ENCODE measurements at places on chromosomes 7 and 10.

GRCh38 chr7:3897430-3898372, 596.6 kb downstream of the SDK1 start:
- peak; percentile 37 for DNase-seq

- DNase-seq: no peak
Observed at GRCh38 chr10:5945561-5946418, 31.6 kb downstream of the IL15RA start.

DNA sequence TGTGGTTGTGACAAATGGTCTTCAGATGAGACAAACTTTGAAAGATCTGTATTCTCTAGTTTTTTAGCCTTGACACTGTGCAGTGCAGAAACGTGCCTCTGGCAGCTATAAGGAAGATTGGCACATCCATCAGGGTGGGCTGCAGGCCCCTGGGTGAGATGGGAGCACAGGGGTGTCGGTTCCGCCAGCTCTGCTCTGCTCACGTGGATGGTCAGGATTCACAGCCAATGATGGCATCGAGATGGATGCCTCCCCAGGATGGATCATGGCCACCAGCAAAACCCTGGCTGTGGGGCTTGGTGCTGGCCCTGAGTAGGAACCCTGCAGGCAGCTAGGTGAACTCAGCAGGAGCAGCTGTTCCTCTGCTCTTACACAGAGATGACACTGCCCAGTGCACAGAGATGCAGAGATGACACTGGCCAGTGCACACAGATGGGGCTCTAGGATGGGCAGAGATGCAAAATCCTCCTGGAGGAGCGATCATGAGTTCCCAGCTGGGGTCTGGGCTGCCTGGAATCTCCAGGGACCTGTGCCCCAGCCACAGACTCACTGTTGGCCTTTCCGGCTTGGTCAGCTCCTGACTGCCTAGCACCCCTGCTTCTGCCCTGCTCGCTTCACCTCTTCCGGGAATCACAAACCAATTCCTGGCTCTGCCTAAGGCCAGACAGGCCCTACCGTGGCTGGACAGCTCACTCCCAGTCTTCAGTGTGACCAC, 185.9 kb downstream of the TCERG1L start:
- DNase-seq: no peak

GRCh38 chr10:44316187-44316921, 68.5 kb downstream of the CXCL12 start:
- DNase-seq: no peak

DNA sequence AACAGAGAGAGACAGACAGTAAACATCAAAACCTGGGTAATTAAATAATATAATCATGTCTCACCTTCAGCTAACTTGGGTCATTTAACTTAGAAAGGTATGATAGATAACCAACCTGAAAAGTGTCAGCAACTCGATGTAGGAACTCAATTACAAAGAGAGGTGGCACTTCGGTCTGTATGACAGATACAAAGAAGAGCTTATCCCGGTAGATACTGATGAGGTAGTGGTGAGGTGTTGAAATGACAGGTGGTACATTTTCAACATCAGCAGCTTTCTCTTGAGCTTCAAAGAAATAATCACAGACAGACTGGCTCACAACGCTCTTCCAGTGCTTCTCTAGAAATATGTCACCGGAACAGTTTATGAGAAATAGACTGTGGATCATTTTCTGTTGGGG, 12.6 kb downstream of the AP3M1 start:
- no peak for DNase-seq

DNA sequence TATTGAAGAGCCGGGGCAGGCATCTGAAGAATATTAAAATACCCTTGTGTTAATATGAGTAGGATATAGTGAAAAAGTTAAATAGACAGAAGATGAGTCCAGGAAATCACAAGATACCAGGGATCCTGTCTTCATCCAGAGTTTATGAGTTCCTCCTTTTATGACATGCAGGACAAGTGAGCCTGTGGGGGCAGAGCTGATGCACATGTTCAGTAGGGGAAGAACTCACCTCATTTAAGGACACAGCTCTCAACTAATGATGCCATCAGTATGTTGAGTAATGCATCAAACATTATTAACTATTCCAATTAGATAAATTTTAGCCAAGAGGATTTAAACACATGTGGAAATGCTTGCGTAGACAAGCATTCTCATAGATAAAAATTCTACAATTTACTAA, 435.8 kb upstream of the AKR1E2 start:
- DNase-seq: no peak

GRCh38 chr10:24962995-24963394, 10.6 kb upstream of the PRTFDC1 start:
- DNase-seq: no peak

DNA sequence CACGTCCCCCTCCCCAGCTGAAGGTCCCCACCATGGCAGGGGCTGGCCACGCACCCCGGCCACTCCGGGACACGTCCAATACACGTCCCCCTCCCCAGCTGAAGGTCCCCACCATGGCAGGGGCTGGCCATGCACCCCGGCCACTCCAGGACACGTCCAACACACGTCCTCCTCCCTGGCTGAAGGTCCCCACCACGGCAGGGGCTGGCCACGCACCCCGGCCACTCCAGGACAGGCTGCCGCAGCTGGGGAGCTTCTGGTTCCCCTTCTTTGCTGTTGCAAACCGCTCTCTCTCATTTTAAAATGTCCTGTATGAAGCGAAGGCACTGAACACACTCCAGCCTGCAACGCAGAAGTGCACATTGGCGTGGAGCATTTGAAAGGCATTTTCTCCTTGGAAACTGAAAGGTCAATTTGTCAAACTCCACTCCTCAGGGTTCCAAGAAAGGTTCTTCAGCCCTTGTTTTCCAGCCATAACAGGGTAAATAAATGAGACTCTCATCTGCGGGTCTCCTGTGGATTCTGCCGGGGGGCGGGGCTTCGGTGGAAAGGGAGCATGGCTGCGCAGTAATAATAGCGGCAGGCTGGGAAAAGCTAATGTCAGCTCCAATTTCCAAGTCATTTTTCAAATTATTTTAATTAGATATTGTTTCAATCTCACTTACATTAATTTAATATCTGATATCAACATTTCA, 580.3 kb downstream of the DNAJB6 start:
- no peak for DNase-seq

- no peak for DNase-seq
Observed at GRCh38 chr7:72504061-72504706, 92.0 kb upstream of the CALN1 start.

- DNase-seq: peak; percentile 53
Observed at GRCh38 chr10:88991899-88992320, 1.3 kb downstream of the FAS start.

DNA sequence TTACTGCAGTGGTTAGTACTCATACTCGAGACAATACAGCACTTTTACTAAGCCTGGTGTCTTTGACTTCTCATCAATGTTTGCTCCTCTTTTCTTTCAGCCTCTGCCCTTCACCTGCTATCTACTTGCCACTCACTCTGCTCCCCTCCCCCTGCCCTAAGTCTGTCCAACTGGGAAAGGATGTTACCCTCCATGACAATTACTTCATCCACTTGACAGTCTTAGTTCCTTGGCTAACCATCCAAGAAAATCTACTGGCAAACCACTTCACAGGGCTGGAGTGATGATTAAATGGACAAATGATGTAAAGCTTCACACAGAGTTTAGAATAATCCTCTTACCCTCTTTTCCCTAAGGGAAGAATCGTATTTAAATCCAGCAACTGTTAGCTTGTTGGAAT, 8.2 kb upstream of the DLD start:
- DNase-seq: no peak

GRCh38 chr10:114252883-114253282, 13.8 kb downstream of the VWA2 start:
- no peak for DNase-seq

DNA sequence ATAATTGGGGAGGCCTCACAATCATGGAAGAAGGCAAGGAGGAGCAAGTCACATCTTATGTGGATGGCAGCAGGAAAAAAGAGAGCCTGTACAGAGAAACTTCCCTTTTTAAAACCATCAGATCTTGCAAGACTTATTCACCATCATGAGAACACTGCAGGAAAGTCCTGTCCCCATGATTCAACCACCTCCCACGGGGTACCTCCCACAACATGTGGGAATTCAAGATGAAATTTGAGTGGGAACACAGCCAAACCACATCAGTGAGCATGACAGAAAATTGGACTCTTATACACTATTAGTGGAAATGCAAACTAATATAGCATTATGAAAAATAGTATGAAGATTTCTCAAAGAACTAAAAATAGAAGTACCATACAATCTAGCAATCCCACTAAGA, 271.2 kb downstream of the MAGI2 start:
- DNase-seq: no peak
